Spinal cord (tissue), 10 donors: ENCODE measurements at places on chromosomes 6 and 20.

GRCh38 chr20:5742041-5742440 lies 8.2 kb upstream of the SHLD1 start:
- DNase-seq = no peak

DNA sequence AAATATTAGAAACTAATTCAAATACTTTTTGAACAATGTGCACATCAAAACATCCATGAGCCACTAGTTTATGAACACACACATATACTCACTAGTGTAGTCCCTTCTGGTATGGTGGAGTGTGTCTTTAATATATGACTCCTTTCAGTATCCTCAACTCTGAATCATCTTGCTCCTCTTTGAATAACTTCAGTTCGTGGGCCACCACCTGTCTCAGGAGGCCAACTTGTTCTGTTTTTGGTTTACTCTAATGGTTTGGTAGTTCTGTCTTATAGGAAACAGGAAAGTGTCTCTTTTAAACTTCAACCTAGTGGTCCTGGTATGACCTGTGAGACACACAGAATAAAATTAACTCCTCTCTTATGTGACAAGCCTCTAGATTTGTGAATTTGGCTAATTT lies 55.6 kb downstream of the ZNF292 start:
- no peak for DNase-seq

- no peak for DNase-seq
Observed at GRCh38 chr6:5746759-5747130, 260.0 kb downstream of the NRN1 start.

- DNase-seq = no peak
Observed at GRCh38 chr6:105488516-105489215, 85.8 kb upstream of the PREP start.

- DNase-seq = no peak
Observed at GRCh38 chr6:82484737-82485626, 121.4 kb downstream of the TPBG start.

DNA sequence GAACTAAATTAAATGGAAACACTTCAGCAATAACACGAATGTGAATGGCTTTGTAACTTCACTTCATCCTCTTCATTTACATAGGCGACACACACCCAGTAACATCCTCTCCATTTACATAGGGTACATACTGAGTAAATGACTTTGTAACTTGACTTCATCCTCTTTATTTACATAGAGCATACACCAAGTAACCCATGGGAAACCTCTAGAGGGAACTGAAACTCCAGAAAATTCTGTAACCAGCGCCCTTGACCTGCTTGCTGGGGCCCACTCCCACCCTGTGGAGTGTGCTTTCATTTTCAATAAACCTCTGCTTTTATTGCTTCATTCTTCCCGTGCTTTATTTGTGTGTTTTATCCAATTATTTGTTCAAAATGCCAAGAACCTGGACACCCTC lies 81.6 kb upstream of the OPRM1 start:
- DNase-seq = no peak

- DNase-seq = no peak
Observed at GRCh38 chr6:107489636-107490565, at the start of gene SOBP. Gene SOBP (plus strand): TSS chr6:107490117. CDS start chr6:107490617, 500 bp downstream.
